HTR-8/SVneo (cell line): ENCODE measurements at places on chromosomes 7 and 10.
A peak's percentile ranks its signal among the peaks of the same experiment; 100 is the strongest.

- no peak for DNase-seq
These were observed 36.8 kb downstream of the CUX1 start for GRCh38 chr7:101854084-101854865.

- DNase-seq, result no peak
These were observed 149.8 kb downstream of the CCSER2 start for GRCh38 chr10:84478151-84478550.

DNA sequence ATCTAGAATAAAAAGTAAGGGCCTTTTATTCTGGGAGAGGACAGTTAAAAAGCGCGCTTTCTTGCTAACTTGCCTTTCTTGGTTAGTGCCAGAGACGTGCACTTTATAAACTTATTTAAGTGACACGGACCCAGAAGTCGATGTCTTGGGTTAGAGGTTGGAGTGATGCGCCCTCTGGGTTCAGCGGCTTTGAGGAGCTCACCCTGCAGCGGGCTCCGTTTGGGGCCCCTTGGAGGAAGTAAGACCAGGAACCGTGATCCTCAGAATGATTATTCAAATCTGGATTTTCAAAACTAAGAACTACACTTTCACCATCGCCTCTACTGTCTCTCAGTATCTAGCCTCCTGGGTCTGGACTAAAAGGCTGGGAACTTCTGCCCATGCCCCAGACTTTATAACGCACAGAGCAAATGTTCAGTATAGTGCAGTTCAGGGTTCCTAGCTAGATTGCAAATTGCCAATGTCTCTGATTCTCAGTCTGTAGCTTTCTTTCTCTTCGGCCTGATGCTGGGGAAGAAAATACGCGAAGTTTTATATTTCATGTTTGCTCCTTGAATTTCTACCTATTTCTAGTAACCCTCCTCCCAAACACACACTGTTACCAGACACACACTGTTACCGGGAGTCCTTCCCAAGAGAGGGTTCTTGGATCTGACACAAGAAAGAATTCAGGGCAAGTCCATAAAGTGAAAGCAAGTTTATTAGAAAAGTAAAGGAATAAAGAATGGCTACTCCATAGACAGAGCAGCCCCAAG lies 18.6 kb upstream of the SMO start:
- no peak for DNase-seq

GRCh38 chr10:43715334-43715733 lies 66.7 kb upstream of the ZNF32 start:
- DNase-seq, result no peak

DNA sequence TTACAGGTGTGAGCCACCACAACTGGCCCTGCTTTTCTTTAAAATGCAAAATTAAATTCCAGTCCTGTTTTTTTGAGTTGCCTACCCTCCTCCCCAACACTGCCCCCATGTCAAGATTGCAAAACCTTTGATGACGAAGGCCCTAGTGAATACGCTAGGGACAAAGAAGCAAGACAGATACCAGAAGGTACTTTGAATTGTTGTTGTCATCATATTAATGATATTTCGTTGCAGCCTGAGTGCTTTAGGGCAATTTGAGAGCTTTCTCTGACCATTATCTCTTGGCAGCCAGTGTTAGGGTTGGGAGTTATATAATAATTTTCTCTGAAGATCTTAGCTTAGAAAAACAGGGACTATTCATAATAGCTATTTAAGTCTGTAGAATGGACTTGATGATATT lies 7.1 kb downstream of the CCSER2 start:
- DNase-seq, result no peak

DNA sequence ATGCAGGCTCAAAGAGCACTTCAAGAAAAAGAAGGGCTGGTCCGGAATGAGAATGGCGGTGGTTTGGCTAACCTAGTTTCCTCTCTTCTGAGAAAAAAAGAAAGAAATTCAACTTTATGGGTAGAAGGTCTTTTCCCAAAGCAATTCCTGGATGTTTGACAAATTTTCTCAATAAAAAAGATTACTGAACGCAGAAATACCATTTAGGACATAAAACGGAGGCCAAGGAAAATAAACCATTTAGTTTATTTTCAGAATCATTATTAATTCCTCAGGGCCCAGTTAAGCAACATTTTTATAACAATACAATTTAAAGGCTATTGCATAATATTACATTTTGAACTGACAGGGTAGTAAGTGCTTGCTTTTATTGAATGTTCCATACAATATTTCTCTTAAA lies 284.6 kb upstream of the ANKRD30A start:
- DNase-seq, result no peak

- no peak for DNase-seq
These were observed 177.3 kb downstream of the NSUN6 start for GRCh38 chr10:18474118-18474455.

- no peak for DNase-seq
These were observed 84.9 kb downstream of the RPS24 start for GRCh38 chr10:78118591-78118990.

- DNase-seq, result no peak
These were observed 276.5 kb downstream of the CCDC3 start for GRCh38 chr10:12724807-12725579.

DNA sequence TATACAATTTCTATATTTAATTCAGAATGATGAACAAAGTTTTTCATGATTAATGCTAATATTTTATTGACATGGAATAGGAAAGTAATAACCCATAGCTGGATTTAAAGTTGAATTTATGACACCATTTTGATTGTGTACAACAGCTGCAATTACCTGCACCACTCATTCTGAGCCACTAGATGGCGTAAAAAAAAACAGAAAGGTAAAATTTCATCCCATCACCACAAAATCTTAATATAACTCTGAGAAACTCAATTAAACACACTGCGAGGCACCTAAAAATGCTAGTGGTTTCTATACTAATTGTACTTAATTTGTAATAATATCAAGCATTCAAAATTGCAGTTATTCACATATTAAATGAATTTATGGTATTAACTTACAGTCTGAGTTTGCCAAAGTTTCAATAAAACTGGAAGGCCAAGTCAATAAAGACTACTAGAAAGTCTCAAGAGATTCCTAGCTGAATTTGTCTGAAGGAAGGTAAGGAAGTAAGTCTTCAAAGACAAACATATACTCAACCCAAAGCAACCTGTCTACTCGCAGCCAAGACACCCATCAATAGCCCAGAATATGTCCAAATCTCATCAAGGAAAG lies 182.5 kb downstream of the SKAP2 start:
- no peak for DNase-seq

- no peak for DNase-seq
These were observed 220.9 kb upstream of the KIAA1217 start for GRCh38 chr10:23988006-23988405.

DNA sequence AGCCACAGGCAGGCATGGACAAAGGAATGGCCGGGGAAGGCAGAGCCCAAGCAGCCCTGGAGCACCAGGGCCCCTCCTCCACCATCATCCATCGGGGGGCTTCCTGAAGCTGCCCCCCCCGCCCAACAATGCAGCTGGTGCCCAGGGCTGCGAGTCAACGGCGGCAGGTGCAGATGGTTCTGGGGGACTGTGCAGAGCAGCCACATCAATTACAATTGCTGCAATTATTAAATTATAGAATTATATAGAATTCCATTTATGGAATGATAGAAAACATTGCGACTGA lies 28.3 kb downstream of the EBF3 start:
- DNase-seq, result no peak

DNA sequence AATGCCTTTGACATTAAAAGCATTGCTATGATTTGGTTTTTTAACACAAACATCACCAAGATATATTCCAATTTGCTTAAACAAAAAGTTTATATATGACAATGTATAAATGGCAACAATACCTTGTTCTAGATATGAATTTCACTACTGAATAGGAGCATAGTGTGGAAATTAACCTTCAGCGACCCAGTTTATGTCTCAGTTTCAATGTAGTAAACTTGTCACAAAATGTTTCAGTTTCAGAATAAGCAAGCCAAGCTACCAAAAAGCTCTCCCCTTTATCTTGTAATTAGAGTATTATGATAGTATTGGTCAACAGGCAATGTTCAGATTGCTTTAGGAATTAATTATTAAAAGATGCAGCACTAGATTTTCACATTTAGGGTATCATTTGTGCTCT lies 99.6 kb upstream of the PCDH15 start:
- no peak for DNase-seq

DNA sequence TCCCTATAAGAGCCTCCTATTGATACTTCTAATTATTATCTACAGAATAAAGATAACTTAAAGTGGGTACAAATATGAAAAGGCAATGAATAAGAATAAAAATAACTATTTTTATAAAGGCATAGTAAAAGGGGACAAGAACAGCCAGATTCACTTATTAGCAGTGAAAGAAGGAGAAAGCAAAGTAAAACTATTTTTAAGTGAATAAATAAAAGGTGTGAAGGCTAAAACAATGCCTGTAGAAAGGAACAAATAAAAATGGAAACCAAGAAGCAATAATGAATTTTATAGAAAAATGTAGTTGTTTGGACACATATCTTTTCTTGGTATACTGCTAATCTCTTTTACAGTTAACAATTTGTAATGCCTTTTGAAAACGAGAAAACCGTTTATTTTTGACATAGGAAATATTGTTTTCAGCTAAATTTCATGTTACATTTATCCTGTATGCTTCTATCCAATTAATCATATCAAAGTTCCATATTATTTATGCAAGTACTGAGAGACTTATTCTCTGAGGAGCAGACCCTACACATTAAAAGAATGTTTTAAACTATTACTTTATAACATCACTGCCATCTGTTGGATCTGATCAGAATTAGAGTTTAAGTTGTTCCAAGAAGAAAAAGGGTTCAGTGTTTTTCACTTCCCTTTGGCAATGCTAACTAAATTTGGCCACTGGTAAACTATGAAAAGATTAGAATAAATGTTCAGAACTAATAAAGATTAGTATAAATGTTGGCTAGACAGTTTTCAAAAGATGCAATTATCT lies 59.1 kb downstream of the ARMC3 start:
- DNase-seq, result peak; percentile 21

DNA sequence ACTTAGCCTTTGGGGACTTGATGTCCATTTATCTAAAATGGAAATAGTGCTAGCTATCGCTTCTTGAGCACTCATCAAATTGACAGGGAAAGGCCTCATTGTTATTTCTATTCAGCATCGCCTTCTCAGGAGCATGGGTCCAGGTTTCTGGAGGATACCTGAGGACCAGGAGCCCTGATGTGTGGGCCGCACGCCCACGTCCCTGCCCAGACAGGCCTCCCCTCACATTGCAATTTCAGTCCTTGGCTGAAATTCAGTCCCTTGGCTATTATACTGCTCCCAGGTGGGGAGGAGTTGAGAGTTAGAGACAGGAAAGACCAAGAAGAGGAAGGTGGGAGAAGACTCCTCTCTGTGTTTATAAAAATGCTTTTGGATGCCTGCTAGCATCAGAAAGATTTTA lies 38.9 kb downstream of the GPRIN2 start:
- DNase-seq, result no peak

DNA sequence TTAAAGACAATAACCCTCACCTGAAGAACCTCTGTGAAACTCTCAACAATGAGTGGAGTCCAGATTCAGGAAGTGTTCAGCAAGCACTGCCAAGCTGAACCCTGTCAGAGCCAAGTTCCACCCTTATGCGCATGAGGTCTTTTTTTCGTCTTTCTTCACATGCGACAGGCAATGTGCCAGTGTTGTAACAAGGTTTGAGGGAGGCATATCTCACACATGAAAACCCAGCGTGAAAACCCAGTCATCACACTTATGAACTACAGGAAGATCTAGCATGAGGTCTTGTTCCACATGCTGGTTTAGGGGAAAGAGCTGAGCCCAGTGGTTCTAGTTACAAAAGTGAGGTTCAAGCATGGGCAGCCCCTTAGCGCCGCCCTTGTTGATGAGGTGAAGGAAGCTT lies 49.7 kb downstream of the RABGEF1 start:
- no peak for DNase-seq

- DNase-seq, result no peak
These were observed 67.1 kb downstream of the HK1 start for GRCh38 chr10:69345402-69345801.

- DNase-seq, result no peak
These were observed 14.8 kb upstream of the PRKAG2 start for GRCh38 chr7:151891753-151892152.

DNA sequence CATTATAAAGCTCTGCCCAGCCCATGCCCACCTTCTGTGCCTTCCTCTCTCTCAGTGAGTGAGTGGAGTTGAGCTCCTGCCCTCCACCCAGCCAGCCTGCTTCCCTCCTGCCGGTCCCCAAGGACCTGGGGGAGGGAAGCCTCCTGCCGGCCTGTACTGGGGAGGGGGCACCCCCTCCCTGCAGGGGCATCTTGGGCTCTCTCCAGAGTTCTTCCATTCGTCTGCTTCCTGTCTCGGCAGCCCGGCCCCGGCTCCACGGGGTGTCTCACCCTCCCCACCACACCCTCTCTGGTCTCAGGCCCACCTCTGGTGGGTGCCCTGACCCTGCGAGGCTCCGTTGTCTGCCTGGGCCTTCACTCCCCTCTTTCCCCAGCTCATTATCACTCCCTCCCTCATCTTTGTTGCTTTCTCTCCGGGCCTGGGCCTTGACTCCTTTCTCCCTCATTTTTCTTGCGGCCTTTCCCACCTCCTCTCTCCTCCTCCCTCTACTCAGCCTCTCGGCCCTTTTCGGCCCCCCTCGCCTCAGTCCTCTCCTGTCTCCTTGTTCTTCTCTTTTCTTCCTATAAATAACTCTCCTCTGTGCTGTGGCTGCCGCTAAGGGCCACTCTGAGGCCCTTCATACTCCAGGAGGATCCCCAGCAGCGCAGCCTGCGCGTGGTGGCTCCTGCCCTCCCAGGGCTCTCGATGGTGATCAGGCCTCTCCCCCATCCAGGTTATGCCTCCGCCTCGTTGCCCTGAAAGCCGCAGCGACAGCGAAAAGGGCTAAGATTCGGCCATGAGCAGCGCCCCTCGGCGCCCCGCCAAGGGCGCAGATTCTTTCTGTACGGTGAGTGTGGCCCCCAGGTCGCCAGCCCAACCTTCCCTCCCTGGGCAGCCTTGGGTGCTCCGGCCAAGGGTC lies 2.1 kb downstream of the SLC4A2 start:
- DNase-seq, result no peak

DNA sequence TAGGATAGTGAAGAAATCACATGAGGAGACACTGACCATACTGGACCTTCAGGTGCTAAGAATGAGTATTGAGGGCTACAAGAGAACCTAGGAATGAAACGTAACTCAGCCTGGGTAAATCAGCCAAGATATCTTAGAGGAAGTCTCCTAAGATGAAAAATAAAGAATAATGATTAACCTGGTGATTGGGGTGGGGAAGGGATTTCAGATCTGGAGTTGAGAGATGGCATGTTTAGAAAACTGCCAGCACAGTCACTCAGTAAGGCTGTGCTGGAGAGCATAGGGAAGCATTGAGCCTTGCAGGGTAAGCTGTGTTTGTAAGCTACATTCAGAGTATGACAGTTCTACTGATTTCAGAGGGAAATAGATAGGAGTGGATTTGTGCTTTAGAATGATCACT lies 1.9 kb upstream of the MALRD1 start:
- no peak for DNase-seq

- DNase-seq, result no peak
These were observed 153.0 kb downstream of the PDE1C start for GRCh38 chr7:31917256-31917655.

DNA sequence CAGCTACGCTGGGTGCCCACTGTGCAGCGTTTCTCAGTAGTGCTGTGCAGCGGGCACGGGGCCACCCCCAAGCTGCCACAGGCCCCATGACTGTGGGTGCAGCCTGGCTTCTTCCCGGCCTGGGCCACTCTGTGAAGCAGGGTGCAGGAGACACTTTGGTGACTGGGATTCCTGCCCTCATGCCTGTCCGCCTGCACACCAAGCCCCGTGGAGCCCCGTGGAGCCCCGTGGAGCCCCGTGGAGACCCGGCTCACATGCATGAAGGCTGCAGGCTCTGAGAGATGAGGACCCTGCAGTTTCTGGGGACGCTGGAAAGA lies 3.9 kb upstream of the SHH start:
- DNase-seq, result no peak
